ENCODE measurements at places on chromosomes 2 and 18.

GRCh38 chr2:195659982-195660890 is 3.2 kb downstream of the SLC39A10 start:
- peak; percentile 72 for DNase-seq

DNA sequence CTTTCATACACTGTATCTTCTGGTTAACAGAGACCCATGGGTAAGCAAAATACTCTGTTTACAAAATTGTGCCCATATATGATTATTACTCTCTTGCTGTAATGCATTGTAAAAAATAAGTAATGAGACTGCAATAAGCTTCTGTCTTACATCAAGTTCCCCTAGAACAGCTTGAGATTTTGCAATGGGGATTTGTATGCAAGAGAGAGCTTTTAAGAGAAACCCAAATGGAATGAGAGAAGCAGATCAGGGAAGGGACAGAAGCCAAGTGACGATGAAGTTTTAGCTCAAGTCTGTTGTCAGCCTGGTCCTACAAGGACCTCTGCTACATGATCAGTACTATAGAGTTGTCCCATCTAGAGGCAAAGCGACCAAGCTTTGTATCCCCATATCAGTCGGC is 218.1 kb upstream of the VWC2L start:
- DNase-seq = no peak

DNA sequence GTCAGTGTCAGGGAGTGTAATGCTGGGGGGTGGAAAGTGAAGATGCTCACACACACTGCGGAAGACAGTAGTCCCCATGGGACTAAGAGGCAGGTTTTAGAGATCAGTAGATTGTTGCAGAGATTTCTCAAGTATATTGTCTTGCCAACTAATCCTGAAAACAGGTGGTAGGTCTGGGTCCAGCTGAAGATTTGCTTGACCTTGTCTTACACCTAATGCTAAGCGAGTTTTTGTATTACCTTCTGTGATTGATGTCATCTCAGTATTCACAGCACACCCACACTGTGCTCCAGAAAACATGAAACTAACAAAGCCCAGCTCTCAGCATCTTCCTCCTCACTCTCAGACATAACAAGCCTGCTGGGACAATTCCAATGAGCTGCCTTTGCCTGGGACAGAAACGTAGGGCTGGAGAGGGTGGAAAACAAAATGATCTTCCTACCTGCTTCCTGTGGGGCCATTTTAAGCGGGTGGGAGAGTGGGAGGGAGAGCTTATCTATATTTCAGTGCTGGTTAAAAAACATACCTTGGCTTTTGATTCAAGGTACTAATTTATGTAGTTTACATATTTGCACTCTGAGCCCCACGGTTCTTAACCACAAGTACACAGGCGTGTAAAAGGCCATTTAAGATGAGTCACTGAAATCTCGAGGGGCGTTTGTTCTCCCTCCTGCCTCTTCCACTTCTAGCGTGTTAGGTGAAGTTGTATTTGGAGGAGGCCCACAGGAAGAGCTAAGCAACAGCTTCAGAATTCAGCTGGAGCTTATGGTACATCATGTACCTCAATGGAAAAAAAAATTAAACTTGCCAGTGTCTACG is 23.1 kb upstream of the RBMS1 start:
- DNase-seq = peak; percentile 51

GRCh38 chr2:199019898-199020507 is 437.7 kb downstream of the SATB2 start:
- DNase-seq = peak; percentile 42

DNA sequence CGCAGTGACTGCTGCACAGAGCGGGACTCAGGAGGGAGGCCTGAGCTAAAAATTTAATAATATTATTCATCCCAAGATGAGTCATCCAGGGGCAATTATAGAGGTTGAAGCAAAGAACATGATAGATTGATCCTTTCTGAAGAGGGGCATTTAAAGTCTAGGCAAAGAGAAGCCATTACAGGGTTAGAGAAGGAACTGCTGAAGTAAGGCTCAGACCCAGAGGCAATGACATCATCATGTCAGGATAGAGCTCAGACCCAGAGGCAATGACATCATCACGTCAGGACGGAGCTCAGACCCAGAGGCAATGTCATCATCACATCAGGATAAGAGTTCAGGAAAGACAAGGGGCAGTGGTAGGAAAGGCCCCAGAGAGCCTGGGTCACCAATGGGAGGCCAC is 184.0 kb downstream of the TMEM18 start:
- no peak for DNase-seq

GRCh38 chr2:66344087-66344663 is 90.8 kb upstream of the MEIS1 start:
- DNase-seq = no peak

DNA sequence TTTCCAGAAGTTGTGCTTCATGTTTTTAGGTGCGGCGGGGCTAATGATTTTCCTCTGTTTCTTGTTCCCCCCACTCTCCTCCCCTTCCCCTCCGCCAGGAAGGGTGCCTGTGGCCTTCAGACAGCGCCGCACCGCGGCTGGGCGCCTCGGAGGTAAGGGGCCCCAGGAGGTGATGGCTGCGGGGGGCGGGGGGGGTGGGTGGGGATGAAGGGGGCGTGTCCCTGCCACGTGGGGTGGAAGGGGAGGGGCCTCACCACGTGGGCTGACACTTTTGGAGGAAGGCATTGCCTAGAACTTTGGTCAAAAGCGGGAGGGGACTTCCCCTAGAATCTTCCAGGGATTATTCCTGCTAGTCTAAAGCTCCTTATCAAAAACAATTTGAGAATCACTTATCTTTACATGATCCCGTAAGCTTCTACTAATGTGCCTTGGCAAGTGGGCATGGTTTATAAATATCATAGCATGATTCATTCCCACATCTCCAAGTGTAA is 83.1 kb downstream of the FAM210A start:
- no peak for DNase-seq

GRCh38 chr18:79043288-79043687 is 25.9 kb upstream of the ATP9B start:
- no peak for DNase-seq

GRCh38 chr18:53883771-53884170 is 340.7 kb downstream of the MBD2 start:
- DNase-seq = no peak

GRCh38 chr2:240348522-240348921 is 86.9 kb upstream of the GPC1 start:
- no peak for DNase-seq

GRCh38 chr2:4539121-4539520 is 835.7 kb downstream of the DCDC2C start:
- no peak for DNase-seq
